ENCODE measurements at places on chromosomes 12 and 14. TPM values are rescaled to one million over a fixed set of nuclear protein-coding genes. Genes with fewer than 3 reads are reported as not detected.

The XPOT gene
- total RNA-seq: 39.6 TPM

DNA sequence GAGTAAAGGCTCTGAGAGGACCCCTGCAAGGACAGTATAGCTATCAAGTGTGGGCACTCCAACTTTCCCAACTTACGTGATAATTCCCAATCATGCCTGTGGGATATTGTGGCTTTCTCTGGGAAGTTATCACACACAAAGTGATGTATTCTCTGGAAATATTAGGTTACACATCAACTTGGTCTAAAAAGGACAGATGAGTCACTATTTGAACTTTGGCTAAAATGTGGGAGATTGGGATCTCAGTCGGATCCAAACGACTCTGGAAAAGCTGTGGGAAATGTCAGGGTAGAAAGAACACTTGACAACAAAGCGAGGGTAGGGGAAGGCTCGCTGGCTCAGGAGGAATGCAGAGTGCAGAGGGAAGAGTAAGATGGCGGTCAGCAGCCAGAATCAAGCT is 1048.9 kb downstream of the BCL11B start:
- DNase-seq: no peak
- peak overlapping the region; percentile 80 for H3K27ac ChIP-seq
- no peaks in the 10 kb centered on the region for H3K36me3 ChIP-seq
- H3K27me3 ChIP-seq: no peaks in the 10 kb centered on the region
- H3K4me1 ChIP-seq: peaks cover 70% of the 10 kb centered on the region
- H3K4me3 ChIP-seq: no peak overlapping the region

The SLC38A4 gene
- not detected for total RNA-seq

DNA sequence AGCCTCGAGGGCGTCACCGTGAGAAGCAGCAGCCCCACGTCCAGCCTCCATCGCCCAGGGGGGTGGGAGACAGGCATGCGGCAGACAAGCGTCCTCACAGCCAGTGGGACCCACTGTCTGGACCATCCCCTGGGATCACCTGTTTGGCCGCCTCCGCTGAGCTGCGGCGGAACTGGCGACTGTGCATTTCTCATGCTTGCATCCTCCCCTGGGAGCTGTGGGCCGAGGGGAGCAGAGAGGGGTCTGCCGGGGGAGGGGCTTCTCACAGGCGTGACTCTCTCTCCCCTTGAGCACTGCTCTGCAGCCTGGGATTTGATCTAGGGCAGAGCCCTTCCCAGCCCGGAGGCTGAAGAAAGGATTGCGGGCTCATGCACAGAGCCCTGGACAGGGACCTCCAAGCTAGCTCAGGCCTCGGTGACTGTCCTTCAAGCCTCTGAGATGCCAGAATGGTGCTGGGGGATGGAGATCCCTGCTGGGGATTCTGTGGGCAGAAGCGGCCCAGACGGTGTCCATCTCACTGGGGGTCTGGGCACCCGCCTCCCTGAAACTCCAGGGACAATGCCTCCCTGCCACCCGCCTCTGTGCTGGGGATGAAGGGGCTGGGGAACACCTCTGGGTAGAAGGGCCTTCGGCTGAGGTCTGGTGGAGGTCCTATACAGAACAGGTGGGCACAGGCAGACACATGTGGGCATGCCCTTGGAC is 61.1 kb downstream of the PRIMA1 start:
- no peak overlapping the region for H3K27ac ChIP-seq
- H3K27me3 ChIP-seq: no peaks in the 10 kb centered on the region
- no peaks in the 10 kb centered on the region for H3K36me3 ChIP-seq
- no peak for DNase-seq
- H3K4me3 ChIP-seq: no peak overlapping the region

DNA sequence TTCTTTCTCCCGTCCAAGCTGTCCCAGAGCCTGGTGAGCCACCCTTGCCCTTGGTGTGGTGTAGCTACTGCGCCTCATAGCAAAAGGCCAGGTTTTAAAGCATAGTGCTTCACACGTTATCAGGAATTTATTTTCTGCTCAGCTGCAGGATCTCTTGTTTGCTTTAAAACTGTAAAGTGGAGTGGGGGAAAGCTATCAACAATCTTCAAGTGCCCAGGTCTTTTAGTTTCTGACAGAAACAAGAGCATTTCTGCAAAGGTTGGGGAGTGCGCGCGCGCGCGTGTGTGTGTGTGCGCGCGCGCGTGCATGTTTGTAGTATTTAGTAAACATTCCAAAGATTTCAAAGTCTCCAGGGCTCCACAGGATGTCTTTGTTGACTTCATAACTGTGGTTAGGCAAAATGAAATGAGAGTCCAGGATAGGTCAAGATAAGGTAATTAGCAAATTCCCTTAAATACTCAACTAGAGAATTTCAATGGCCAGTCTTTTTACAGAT is 45.5 kb downstream of the EML1 start:
- no peak overlapping the region for H3K27ac ChIP-seq
- peaks cover 34% of the 10 kb centered on the region for H3K27me3 ChIP-seq
- no peak for DNase-seq
- no peak overlapping the region for H3K4me3 ChIP-seq
- H3K36me3 ChIP-seq: no peaks in the 10 kb centered on the region

The AVPR1A gene
- total RNA-seq: not detected

- DNase-seq: no peak
- H3K4me3 ChIP-seq: no peak overlapping the region
- no peaks in the 10 kb centered on the region for H3K27me3 ChIP-seq
- H3K4me1 ChIP-seq: no peaks in the 10 kb centered on the region
- no peaks in the 10 kb centered on the region for H3K36me3 ChIP-seq
- no peak overlapping the region for H3K27ac ChIP-seq
Observed at GRCh38 chr12:100274291-100274690, 7.3 kb downstream of the SCYL2 start.

The CRY1 gene
- total RNA-seq: 77.4 TPM

The COL2A1 gene
- not detected for total RNA-seq

GRCh38 chr12:38653650-38654049 is 251.7 kb downstream of the CPNE8 start:
- no peak overlapping the region for H3K27ac ChIP-seq
- H3K4me1 ChIP-seq: no peaks in the 10 kb centered on the region
- no peaks in the 10 kb centered on the region for H3K36me3 ChIP-seq
- H3K27me3 ChIP-seq: no peaks in the 10 kb centered on the region
- DNase-seq: no peak

The PLA2G1B gene
- total RNA-seq: not detected

DNA sequence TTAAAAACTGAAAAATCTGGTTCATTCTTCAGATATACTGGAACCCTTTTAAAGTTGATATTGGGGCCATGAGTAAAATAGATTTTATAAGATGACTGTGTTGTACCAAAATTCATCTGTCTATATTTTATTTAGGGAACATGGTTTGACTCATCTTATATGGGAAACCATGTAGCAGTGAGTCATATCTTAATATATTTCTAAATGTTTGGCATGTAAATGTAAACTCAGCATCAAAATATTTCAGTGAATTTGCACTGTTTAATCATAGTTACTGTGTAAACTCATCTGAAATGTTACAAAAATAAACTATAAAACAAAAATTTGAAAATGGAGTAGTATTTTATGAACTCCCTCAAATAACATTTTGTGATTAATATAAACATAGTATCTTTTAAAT is 14.2 kb downstream of the PTGER2 start:
- H3K27ac ChIP-seq: no peak overlapping the region
- no peak overlapping the region for H3K4me3 ChIP-seq
- H3K27me3 ChIP-seq: no peaks in the 10 kb centered on the region
- peaks cover 4% of the 10 kb centered on the region for H3K36me3 ChIP-seq

DNA sequence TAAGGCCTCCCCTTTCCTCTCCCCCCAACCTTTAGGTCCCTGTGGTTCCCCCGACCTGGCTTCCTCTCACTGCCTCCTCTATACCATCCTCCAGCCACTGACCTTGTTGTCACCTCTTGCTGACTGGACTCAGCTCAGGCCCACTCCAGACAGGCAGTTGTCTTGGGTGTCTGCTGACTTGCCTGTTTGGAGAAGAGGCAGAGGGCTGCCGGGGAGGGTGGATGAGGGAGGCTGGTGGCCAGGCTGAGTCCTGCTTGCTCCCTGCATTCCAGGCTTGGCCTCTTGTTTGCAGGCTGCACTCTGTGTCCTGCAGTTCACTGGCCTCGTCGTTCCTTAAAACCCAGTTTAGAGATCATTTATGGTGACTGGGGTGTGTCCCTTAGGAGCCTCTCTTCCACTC is 31.0 kb upstream of the RD3L start:
- no peak overlapping the region for H3K4me3 ChIP-seq
- H3K4me1 ChIP-seq: no peaks in the 10 kb centered on the region
- no peaks in the 10 kb centered on the region for H3K27me3 ChIP-seq

The RFX4 gene
- not detected for total RNA-seq

DNA sequence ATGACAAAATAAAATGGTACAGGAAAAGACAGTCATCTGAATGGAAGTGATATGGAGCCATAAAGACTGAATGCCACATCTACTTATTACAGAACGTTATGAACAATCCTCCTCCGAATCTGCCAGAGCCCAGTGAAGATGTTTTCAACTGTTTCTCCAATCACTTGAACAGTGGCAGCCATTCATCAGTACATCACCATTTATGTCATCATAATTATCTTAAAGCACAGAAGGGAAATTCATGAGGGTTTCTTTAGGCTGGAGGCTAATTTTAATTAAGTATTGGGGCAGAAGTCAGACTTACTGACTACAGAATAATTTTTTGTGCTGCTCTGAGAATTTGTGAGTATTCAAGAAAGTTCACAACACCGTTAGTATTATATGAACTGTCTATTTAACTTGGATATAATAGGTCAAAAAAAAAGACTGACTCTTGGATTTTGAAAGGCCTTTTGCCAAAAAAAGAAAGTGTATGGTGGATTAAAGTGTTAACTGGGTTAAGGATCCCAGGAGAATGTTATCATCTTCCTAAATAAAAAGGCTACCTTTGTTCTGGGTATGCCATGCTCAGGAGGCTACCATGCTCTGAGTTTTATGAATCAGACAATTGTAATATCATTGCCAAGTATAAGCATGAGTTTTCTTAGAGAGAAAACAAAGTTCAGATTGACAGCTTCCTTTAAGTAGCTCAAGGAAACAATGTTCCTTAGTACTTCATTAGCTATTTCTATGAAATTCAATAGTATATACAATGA is 40.1 kb downstream of the PDZRN4 start:
- no peaks in the 10 kb centered on the region for H3K4me1 ChIP-seq
- no peaks in the 10 kb centered on the region for H3K36me3 ChIP-seq
- no peak overlapping the region for H3K4me3 ChIP-seq

The FIGNL2 gene
- 1.2 TPM for total RNA-seq

DNA sequence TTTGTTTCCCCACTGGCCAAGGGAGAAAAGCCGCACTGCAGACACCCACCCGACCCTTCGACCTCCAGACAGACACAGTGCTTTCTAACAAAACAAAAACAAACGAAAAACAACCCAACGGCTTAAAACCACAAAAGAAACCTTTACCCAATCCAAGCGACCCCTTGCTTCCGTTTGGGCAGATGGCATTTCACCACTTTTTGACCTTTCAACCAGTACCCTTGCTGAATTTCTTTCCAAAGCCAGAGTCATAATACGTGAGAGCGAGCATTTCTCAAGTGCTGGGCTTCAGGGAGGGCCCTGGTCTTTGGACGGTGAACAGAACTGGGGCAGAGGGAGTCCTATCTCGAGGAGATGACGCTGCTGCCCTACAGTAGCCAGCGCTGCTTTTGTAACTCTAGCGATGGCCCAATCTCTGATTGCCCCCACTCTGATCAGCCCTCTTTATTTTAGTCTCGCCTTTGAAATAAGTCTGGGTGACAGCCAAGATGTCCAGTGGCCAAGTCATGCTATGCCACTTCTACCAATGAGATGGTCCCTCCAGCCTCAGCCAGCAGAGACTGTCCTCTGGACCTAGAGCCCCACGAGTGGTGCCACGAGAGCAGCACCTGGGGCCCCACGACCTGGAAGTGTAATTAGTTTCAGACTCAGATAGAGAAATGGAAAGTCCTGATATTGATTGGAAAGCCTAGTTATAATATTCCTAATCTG is 21.9 kb upstream of the ADIPOR2 start:
- no peak overlapping the region for H3K27ac ChIP-seq
- no peaks in the 10 kb centered on the region for H3K36me3 ChIP-seq
- peaks cover 36% of the 10 kb centered on the region for H3K4me1 ChIP-seq

The ANHX gene
- total RNA-seq: not detected

The ABCC9 gene
- not detected for total RNA-seq
